ENCODE measurements at places on chromosomes 7 and 10. TPM values are rescaled to one million over a fixed set of nuclear protein-coding genes. Genes with fewer than 3 reads are reported as not detected.

Gene SNX8
- 13.2 TPM for total RNA-seq

- H3K4me1 ChIP-seq: peaks cover 2% of the 10 kb centered on the region
- no peaks in the 10 kb centered on the region for H3K27me3 ChIP-seq
- DNase-seq: peak; percentile 77
- H3K36me3 ChIP-seq: no peaks in the 10 kb centered on the region
These were observed 517.8 kb upstream of the CELF2 start for GRCh38 chr10:10499839-10500238.

- no peak for DNase-seq
- H3K4me1 ChIP-seq: peaks cover 1% of the 10 kb centered on the region
- H3K4me3 ChIP-seq: no peak overlapping the region
- no peak overlapping the region for H3K27ac ChIP-seq
These were observed 17.4 kb upstream of the SLF2 start for GRCh38 chr10:100895346-100895745.

DNA sequence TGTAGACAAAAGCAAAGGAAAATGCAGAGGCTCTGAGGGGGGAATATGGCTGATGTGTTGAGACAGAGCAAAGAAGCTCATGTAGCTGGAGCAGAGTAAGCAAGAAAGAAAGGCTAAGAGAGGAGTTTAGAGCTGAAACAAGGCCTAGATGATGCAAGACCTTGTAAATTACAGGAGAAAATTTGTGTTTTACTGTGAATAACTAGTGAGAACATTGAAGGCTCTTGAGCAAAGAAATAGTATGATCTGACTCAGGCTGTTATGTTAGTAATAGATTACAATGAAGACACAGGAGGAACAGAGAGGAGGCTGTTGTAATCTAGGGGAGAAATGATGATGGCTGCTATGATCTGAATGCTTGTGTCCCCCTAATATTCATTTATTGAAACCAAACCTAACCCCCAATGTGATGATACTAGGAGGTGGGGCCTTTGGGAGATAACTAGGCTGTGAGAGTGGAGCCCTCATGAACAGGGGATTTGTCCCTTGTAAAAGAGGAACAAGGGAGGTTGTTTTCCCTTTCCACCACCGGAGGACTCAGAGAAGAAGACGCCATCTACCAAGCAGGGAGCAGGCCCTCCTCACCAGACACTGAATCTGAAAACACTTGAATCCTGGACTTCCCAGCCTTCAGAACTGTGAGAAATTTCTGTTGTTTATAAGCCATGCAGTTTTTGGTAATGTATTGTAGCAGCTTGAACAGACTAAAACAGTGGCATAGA lies 394.9 kb downstream of the HTR7 start:
- no peaks in the 10 kb centered on the region for H3K36me3 ChIP-seq
- no peak overlapping the region for H3K4me3 ChIP-seq
- no peaks in the 10 kb centered on the region for H3K4me1 ChIP-seq
- peak; percentile 79 for DNase-seq
- H3K27ac ChIP-seq: no peak overlapping the region
- H3K27me3 ChIP-seq: no peaks in the 10 kb centered on the region

DNA sequence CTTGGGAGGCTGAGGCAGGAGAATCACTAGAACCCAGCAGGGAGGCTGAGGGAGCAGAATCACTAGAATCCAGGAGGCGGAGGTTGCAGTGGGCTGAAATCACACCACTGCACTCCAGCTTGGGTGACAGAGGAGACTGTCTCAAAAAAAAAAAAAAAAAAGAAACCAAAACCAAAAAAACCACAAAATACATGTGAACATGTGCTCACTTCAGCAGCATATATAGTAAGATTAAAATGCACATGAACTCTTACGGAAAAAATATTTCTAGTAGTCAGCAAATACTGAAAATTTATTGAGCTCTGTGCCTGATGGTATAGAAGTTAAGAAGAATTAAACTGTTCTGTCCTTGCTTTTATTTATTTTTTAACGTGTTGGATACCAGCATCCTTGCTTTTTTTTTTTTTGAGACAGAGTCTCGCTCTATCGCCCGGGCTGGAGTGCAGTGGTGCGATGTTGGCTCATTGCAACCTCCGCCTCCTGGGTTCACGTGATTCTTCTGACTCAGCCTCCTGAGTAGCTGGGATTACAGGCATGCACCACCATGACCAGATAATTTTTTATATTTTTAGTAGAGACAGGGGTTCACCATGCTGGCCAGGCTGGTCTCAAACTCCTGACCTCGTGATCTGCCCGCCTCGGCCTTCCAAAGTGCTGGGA lies 9.6 kb upstream of the ZNF487 start:
- H3K4me3 ChIP-seq: no peak overlapping the region
- no peaks in the 10 kb centered on the region for H3K27me3 ChIP-seq
- no peak overlapping the region for H3K27ac ChIP-seq
- H3K36me3 ChIP-seq: no peaks in the 10 kb centered on the region
- no peaks in the 10 kb centered on the region for H3K4me1 ChIP-seq

Gene NODAL
- not detected for total RNA-seq

DNA sequence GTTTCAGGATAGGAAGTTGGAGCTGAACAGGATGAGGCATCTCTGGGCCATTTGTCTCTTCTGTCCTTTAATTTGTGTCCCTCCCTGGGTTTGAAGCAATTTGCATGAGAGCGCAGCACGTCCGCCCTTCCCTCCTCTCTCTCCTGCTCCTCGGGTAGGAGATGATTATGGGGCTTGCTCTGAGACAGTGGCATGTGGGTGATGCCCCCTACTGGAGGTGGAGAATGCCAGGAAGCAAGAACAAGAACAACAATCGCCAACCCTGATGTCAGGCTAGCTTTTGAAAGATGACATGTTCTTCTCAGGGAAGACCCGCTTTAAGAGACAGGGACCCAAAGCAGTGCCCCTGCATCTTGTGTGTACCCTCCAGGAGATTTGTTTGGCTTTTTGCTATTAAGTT lies 63.9 kb upstream of the LOXL4 start:
- peaks cover 7% of the 10 kb centered on the region for H3K4me1 ChIP-seq
- no peaks in the 10 kb centered on the region for H3K27me3 ChIP-seq
- H3K36me3 ChIP-seq: no peaks in the 10 kb centered on the region
- H3K27ac ChIP-seq: no peak overlapping the region
- DNase-seq: no peak

Gene BPGM
- 25.8 TPM for total RNA-seq

GRCh38 chr10:124205432-124205831 lies 112.0 kb upstream of the CHST15 start:
- H3K36me3 ChIP-seq: no peaks in the 10 kb centered on the region
- no peak overlapping the region for H3K4me3 ChIP-seq
- no peaks in the 10 kb centered on the region for H3K4me1 ChIP-seq
- H3K27me3 ChIP-seq: no peaks in the 10 kb centered on the region

Gene HPSE2
- total RNA-seq: 0.51 TPM

Gene FRMD4A
- 26.9 TPM for total RNA-seq

DNA sequence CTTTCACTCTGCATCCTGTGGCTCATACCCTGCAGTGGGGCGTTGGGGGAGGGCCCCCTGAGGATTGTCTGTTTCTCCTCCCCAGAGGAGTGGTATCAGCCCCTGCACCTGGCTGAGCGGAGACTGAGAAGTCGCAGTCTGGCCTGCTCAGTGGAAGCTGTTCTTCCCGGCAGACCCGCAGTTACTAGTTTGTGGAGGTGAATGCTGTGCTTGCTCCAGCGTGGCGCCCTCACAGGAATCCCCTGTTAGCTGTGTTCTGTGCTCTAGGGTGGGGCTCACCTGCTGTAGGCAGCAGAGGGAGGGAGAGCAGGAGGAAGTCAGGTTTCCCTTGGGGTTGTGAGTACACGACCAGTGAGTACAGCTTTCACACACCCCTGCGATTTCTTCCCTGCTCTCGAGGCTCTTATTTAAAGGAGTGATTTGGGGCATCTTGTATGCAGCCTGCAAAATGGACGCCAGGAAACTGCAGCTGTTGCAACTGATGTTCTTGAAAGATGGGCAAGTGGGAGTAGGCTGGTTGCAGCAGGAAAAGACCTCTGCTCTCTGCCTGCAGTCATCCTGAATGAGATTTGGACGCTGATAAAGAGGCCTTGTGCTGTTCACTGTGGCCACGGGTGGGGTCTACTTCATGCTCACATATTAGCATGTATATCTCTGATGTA lies 66.4 kb downstream of the HK1 start:
- DNase-seq: no peak
- H3K27me3 ChIP-seq: no peaks in the 10 kb centered on the region
- peaks cover 12% of the 10 kb centered on the region for H3K36me3 ChIP-seq
- no peak overlapping the region for H3K4me3 ChIP-seq
